Cardiac septum (tissue), 1 donor: ENCODE measurements at places on chromosomes 6 and 20. TPM values are rescaled to one million over a fixed set of nuclear protein-coding genes. Genes with fewer than 3 reads are reported as not detected.

The SRMS gene
- not detected for total RNA-seq

The NKAIN4 gene
- not detected for total RNA-seq

The HNF4A gene
- not detected for total RNA-seq

The PYGB gene
- 386 TPM for total RNA-seq

The LY6G6C gene
- not detected for total RNA-seq

The CDSN gene
- total RNA-seq = not detected

The RIPOR3 gene
- total RNA-seq = 3.4 TPM

The ITPA gene
- 24.1 TPM for total RNA-seq

- DNase-seq = no peak
Measured at GRCh38 chr6:165937564-165938358, 229.9 kb downstream of the TBXT start.

DNA sequence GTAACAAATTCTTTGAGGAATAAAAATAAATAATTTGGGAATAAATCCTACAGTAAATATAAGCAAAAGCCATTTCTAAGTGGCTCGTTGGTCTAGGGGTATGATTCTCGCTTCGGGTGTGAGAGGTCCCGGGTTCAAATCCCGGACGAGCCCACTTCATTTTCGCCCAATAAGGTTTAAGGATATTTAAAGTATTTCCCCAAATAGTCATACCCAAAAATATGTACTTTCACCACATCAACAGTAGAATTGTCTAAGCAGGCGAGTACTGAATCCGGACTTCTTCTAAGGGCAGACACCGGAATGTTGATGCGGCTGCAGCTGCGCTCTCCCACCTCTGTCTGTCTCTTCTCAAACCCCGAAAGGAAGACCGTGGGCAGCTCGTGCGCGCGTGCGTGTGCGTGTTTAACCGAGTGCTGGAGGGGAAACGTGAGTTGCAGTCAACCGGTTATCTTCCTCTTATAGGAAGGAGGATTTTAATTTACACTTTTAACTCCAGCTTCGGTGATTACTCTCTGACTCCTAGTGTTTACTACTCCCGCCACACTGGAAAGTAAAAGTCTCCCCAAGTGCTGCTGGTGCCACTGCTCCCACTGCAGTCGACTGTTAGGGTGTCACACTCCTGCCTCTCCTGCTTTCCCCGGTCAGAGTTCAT, 155.7 kb upstream of the PRSS16 start:
- DNase-seq = no peak

DNA sequence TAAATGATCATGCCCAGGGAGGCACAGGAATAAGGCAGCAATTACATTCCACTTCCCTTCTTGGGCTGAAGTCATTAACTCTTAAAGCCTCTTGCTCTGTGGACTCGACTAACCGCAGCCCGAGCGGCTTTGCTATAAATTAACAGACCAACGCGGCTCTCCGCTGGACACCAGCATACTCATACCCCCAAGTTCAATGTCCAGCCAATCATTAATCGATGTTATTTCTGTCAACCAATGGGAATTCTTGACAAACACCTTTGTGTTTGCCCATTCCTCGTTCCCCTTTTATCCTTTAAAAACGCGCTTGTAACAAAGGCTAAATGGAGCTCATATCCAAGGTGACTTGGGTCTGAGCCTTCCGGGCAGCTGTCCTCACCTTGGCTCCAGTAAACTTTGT, 183.1 kb upstream of the RALGAPA2 start:
- no peak for DNase-seq

DNA sequence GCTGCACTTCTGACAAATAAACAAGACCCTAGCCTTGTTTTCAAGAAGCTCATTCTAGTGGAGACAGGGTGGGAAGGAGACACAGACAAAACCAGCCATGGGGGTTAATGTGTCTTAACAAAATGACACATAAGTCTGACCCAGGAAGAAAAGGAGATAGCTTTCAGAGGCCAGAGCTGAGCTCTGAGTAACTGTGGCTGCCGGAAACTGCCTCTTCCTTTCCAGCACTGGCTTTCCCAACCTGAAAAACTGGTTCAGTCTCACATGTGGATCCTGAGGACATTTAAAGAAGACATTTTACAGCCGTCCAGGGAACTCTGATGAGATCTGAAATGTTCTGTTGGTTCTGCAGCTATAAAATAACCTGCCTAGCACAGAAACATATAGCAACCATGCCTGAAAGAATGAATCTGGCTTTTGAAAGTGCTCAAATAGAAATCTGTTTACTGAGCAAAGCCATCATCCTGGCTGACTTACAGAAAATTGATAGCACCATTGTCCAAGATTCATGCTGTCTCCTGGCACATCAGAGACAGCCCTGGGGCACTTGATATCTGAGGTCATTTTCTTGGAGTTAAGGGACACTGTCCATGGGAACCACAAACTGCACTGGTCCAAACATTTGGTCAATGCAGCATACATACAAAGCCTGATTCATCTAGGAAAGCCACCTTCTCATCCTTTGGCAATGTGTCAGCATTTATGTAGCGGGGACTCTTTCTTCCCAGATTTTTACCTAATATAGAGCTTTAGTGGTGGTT, 83.2 kb upstream of the PAX1 start:
- DNase-seq = no peak

- DNase-seq = no peak
Measured at GRCh38 chr20:47350181-47350550, 6.3 kb downstream of the ZMYND8 start.

DNA sequence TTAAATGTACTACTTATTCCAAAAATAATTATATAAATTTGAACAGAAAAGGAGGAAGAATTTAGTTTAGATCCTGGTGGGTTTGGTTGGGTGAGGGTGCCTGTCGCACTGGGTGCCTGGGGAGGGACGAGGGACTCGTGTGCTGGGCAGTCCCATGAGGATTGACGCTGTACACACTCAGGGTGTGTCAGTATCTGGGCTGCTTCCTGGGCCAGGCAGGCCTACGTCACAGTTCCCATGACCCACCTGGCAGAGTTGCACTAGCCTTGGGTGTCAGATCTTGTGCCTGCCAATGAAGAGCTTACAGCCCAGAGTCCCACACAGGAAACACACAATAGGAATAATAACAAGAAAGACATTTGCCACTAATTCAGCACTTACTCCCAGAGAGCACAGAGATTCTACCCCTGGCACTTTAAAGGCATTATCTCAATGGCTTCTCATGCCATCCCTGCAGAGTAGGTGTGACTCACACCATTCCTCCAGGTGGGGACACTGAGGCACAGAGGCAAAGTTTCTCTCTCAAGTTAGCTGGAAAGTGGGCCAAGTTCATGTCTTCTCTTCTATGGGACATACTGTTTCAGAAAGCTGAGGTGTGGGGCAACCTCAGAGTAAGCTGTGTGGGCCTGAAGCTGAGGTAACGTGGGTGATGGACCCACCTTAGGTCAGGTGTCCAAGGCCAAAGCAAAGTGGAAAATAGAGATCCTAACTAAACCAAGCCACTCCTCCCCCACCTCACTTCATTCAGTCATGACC, 1.3 kb upstream of the SDCBP2 start:
- DNase-seq = no peak
